ENCODE measurements at places on chromosomes 7 and 10. TPM values are rescaled to one million over a fixed set of nuclear protein-coding genes. Genes with fewer than 3 reads are reported as not detected.

- no peak for DNase-seq
These were observed 109.1 kb downstream of the SRPK2 start for GRCh38 chr7:105279688-105280007.

DNA sequence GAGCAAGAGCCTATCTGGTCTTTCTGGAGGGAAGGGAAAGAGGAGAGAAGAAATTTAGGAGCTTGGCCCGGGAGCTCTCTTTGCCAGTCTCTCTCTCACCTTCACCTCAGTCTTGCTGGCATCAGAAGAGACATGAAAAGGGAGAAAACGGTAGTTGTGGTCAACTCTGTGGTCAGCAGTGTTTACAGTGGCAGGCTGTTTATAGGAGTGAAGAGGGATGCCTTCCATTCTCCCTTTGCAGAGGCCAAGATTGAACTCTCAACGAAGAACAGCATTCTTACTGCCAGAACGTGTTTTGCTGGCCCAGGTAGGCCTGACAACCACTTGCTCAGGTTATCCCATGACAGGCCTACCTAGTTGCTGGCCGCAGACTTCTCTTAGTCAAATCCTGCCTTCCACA lies 133.3 kb downstream of the CCDC3 start:
- DNase-seq = no peak

Gene NRF1
- polyA plus RNA-seq = 17.4 TPM

Gene EVX1
- polyA plus RNA-seq = not detected

DNA sequence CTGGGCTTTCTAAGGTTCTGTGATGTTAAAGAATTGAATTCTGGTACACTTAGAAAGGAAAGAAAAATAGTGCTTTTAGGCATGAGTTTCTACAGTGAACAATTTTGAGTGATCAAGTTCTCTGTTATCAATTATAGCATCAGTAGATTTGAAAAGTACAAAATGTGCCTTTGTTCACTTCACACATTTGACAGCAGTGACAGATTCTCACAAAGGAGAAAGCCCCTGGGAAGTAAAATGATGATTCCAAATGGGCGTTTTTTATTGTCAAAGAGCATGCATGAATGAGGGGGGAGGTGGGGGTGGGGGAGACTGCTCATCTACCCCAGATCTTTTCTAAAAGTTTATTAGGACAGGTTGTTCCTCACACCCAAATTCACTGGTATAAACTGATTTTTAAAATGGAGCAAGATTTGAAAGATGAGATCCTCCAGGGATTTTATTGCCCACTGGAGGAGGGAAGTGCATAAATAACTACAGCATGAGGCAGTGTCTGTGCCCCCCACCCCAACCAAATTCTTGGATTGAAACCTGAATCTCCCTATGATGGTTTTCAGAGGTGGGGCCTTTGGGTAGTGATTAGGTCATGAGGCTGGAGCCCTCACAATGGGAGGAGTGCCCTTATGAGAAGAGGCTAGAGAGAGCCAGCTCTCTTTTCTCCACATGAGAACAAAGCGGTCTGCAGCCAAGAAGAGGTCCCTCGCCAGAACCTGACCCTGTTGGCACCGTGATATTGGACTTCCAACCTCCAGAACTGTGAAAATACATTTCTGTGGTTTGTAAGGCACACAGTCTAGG lies 79.5 kb downstream of the AOAH start:
- no peak for DNase-seq

DNA sequence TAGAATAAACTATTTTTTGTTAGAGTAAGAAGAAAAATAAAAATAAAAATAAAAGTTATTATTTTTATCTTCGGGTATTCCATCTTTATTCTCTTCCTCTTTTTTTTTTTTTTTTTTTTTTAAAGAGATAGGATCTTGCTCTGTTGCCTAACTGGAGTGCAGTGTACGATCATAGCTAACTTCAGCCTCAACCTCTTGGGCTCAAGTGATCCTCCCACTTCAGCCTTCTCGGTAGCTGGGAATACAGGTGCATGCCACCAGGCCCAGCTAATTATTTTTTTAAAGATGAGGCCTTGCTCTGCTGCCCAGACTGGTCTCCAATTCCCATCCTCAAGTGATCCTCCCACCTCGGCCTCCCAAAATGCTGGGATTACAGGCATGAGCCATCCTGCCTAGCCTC lies 15.4 kb downstream of the STAM start:
- no peak for DNase-seq

- DNase-seq = no peak
These were observed 96.5 kb downstream of the BTRC start for GRCh38 chr10:101450277-101451080.

Gene CLEC2L
- 1.5 TPM for polyA plus RNA-seq

DNA sequence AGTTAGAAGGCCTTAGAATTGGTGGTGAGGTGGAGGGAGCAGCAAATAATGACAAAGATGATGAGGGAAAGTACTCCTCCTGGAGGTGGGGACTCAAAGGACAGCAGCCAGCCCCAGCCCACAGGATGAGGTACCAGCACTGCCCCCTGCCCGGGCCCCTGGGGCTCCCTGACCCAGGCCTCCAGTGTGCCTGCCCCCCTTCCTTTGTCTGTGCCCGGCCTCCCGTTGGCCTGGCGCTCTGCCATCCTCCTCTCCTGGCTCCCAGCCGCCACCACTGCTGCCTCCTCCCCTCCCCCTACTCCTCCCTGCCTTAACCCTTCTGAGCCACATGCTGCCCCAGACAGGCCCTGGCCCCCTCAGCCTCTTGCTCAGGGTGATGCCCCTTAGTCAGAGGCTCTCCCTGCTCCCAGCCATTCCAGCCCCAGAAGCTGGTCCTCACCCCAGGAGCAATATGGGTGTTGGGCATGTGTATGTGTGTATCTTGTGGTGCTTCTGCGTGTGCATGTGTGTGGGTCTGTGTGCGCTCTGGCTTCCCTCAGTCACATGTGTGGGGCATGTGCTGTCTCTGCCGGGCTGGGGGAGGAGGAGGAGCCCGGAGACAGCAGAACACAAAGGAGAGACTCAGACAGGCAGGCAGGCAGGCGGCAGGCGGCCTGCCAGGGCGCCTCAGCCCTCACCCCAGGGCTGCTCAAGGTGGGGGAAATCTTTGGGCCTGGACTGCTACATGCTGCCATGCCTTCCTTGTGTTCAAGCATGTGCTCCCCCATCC lies 2.6 kb downstream of the LDB1 start:
- peak; percentile 73 for DNase-seq

- no peak for DNase-seq
These were observed 1.4 kb upstream of the DRGX start for GRCh38 chr10:49397036-49397999.

Gene RHOBTB1
- 21.8 TPM for polyA plus RNA-seq

GRCh38 chr7:139340808-139341057 lies 404 bp upstream of the FMC1 start:
- DNase-seq = no peak

Gene PAX4
- polyA plus RNA-seq = 2.8 TPM

DNA sequence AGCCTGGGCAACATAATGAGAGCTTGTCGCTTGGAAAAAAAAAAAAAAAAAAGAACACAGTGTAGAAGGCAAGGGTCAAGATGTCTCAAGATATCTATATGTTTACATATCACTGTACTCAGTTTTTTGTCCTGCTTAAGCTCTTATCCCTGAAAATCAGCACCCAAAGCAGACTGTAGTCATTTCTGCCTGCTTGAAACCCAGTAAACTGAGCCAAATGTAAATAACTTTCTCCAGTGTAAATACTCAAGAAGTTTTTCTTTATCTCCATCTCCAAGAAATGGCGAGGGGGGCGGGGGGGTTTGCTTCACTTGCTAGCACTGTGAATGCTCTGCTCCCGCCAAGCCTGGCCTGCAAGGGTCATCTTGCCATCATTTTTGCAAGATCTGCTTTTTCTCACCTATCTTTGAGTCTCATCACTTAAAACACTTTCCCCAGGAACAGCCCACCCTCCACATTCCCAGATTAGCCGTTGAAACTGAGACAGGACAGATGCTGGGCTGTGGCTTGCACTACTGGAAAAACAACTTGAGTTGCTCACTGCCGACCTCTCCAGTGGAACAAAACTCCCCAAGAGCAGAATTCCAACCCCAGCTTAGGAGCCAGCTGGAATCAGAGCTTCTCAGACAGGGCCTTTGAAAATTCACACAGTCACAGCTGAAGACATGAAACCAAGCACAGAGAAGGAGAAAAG lies 54.6 kb downstream of the AFAP1L2 start:
- DNase-seq = peak; percentile 43

- DNase-seq = no peak
These were observed 316.2 kb downstream of the SORCS3 start for GRCh38 chr10:104957178-104957841.

Gene GNAT3
- polyA plus RNA-seq = 0.57 TPM

Gene MYPN
- 0.16 TPM for polyA plus RNA-seq

DNA sequence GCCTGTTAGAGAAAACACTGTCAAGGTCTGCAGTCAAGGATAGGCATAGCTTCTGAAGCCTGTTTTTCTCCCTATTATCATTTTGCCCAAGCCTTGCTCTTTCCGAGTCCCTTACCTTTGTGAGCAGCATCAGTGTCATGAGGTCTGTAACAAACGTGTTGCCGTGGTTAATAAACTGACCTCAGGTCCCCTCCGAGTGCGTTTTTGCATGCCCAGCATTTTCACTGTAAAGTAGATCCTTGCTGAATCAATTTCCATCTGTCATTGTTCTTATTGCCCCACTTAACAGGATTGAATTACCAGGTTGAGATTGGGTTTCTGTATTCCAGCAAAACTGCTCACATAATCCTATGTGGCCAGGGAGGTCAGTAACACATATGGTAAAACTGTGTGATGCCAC lies 110.3 kb downstream of the ZNF248 start:
- DNase-seq = no peak

Gene ANKRD2
- 0.13 TPM for polyA plus RNA-seq

Gene ADAM12
- polyA plus RNA-seq = 2.2 TPM

- DNase-seq = no peak
These were observed 6.2 kb downstream of the BUB3 start for GRCh38 chr10:123160311-123160980.

Gene NYAP1
- polyA plus RNA-seq = 3.5 TPM

DNA sequence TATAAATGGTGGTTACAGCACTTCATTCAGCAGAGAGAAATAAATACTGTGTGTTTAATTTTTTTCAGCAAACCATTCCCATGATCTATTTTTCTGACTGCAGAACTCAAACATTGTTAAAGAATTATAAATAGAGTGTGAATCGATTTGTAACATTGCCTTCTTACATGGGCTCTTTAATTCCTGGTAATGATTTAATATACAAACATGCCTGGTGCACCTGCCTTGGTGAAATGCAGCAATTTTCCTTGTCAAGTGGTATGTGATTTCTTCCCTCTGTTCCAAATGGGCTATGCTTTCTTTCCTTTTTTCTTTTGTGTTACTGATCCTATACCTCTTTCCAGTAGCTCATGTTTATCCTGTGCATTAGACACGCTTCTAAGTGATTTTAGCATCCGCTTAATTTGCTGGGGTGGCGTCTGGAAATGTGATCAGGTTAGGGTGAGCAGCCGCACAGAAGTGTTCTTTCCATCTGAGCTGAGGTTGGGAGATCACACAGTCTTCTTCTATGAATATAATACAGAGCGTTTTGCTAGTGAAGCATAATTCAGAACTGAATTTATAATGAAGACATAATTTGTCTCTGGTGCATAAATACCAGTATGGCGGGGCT lies 94.3 kb upstream of the ITGB1 start:
- no peak for DNase-seq

GRCh38 chr10:53379956-53380355 lies 607.4 kb upstream of the MBL2 start:
- DNase-seq = peak; percentile 63

GRCh38 chr10:108632144-108632543 lies 1291.2 kb downstream of the XPNPEP1 start:
- DNase-seq = no peak

DNA sequence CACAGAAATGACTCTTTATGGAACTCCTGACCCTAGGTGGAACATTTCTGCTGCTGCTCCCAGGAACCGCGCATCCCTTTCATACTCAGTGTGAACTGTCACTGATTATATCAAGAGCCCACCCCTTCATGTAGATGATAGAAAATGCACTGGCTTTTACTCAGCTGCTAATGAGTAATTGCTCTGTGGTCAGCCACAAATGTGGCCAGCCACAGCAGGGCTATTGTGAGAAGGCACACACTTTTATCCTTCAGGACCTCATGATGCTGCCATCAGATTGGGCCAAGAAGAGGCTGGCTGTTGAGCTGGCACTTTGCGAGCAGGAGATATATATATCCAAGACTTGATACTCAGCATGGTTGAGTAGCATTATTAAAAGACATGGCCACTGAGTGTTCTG lies 124.7 kb downstream of the CFAP58 start:
- DNase-seq = no peak

DNA sequence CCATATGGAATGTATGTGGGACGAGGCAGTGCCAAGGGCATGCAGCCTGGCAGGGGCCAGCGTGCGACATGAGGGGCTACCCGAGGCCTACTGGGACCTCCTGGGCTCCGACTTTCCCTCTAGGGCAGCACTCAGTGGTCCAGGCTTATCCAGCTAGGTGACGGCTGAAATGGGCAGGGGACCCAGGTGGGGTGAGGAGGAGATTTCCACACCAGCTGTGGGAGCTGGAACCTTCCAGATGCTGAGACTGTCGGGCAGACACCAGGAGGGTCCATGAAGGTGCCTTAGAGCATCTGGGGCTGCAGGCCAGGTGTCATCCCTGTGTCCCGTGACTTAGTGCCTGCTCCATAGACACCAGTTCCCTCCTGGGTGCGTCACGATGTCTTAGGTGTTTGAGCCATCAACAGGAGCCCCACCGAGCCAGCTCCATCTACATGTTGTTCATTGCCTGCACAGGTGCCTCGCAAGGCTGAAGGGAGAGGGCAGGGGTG lies 13.4 kb downstream of the ZNF316 start:
- no peak for DNase-seq

GRCh38 chr10:107553470-107553869 lies 389.0 kb upstream of the SORCS1 start:
- DNase-seq = no peak

Measured in large intestine (tissue), 12 donors.